Memory B cell (primary cell): ENCODE measurements at places on chromosomes 12 and 14.

GRCh38 chr14:37620856-37621255 lies 25.4 kb downstream of the TTC6 start:
- no peak for DNase-seq

- DNase-seq: no peak
Observed at GRCh38 chr14:101087614-101088394, 184.3 kb upstream of the RTL1 start.

GRCh38 chr12:120132054-120132836 lies 15.7 kb upstream of the RAB35 start:
- DNase-seq: no peak

DNA sequence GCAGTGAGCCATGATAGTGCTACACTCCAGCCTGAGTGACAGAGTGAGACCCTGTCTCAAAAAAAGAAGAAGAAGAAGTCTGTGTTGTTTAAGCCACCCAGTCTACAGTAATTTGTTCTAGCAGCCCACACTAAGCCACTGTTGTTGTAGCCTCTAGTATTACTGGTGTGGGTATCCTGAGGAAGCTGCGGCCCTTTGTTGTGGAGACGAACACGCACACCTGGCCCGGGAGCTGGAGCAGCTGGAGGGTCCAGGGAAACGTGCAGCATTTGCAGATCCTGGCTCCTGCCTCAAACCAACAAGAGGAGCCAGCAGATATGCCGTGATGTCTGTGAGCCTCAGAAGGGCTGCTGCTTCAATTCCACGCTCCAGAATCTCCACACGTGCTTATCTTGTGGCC lies 65.3 kb downstream of the MAP1LC3B2 start:
- no peak for DNase-seq

- DNase-seq: no peak
Observed at GRCh38 chr12:44313188-44313587, 477.3 kb downstream of the TMEM117 start.

- no peak for DNase-seq
Observed at GRCh38 chr14:77151918-77152588, 10.5 kb upstream of the ZDHHC22 start.

GRCh38 chr14:42391146-42391834 lies 784.6 kb downstream of the LRFN5 start:
- no peak for DNase-seq

- DNase-seq: no peak
Observed at GRCh38 chr14:96176811-96177211, 27.8 kb upstream of the BDKRB2 start.

- no peak for DNase-seq
Observed at GRCh38 chr12:96295532-96296160, 101.5 kb downstream of the ELK3 start.

- no peak for DNase-seq
Observed at GRCh38 chr12:63905544-63905943, 61.0 kb downstream of the SRGAP1 start.

DNA sequence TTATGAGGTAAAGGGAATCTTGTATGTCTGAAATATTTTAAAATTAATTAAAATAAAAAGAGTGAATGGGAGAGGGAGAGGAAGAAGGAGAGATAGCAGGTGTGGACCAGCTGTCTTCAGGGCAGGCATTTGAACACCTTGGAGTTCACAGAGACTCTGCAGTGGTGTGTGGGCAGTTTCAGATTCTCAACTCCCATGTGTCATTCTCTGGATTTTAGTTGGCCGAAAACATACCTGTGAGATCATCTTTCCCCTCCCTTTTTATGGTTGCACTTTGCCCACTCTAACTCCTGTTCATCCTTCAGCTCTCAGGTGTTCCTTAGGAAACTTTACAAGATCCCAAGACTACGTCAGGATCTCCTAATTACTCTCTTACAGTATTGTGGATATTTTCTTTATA lies 108.1 kb downstream of the ERC1 start:
- no peak for DNase-seq

DNA sequence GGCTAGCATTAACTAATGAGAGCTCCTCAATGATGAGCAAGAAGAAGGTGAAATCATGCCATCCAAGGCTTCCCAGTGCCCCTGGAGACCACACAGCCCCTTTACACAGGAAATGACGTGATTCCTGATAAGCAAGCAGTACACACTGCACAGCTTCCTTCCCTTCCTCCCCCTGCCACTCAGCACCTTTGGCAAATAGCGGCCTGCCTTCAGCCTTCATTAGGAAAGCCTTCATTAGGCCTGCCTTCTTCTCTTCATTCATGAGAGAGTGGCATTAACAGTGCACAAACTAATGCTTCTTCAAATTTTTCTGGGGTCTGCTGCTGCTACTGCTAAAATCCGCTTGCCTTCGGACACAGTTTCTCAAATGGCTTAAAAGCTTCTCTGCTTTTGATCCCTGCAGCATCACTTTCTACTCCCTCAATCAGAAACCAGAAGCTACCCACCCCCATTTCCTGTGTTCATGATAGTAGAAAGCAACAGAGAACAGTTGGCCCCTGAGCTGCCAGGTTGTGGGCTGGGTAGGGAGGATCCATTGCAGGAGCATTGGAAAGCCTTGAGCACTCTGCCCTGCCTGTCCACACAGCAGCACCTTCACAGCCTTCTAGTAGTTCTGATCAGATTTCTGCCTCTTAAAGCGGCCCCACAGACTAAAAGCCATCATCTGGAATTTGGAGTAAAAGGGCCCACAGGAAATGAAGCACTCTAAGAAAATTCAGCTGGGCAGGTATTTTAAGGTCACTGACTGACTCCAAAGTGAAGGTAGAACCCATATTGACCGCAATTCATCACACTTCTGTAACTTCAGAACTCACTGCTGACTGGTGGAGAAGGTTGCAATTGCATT lies 103.8 kb upstream of the ETV6 start:
- DNase-seq: no peak

DNA sequence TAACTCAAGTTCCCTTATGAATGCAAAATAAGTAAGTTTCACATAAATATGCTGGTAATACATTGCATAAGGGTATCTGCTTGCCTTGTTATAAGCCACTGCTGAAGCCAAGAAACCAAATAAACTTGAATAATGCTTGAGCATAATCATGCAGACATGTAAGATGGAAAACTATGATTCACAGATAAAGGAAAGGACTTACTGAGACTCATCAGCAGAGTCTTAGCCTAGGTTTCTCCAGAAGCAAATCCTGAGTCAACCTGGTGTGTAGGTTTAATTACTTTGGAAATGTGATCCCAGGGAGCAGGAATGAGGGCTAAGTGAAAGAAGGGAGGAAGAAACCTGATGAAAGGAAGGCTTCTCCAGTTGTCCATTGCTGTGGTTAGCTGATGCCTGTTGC lies 107.7 kb upstream of the BTG1 start:
- DNase-seq: no peak

DNA sequence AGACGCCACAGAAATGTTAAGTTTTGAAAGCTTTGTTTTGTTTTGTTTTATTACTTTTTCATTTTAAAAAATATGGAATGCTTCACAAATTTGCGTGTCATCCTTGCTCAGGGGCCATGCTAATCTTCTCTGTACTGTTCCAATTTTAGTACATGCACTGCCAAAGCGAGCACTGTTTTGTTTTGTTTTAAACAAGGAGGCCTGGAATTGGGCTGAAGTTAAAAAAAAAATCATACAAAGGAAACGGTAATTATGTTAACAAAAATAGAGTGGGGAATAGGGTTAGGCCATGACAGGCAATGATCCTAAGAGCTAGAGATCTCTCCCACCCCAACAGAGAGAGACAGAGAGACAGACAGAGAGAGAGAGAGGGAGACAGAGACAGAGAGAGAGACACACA lies 57.0 kb downstream of the ZFP36L1 start:
- no peak for DNase-seq

- no peak for DNase-seq
Observed at GRCh38 chr12:66111605-66112004, 18.9 kb downstream of the LLPH start.

- no peak for DNase-seq
Observed at GRCh38 chr14:100531152-100532121, 55.8 kb downstream of the BEGAIN start.

DNA sequence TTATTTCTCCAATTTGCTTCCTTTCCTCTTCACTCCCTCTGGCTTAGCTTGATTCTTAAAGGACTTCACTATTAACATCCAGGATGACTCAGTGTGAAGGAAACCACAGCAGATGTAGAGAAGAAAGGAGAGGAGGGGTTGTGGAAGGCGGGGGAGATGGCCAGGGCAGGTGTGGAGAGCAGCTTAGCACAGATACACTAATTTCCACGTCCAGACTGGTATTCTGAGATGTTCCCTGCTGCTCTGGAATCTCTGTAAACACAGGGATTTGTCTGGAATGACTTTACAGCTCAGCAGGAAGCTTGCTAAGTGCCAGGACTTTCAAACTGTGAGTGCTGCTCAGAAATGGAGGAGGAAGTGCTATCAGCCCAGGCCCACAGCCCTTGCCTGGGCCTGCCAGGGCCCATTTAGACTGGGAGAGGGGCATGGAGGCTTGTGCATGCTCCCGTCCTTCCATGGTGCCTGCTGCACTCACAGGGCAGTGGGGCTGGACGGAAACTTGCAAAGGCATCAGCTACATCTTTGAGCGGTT lies 202.5 kb upstream of the DDHD1 start:
- no peak for DNase-seq

DNA sequence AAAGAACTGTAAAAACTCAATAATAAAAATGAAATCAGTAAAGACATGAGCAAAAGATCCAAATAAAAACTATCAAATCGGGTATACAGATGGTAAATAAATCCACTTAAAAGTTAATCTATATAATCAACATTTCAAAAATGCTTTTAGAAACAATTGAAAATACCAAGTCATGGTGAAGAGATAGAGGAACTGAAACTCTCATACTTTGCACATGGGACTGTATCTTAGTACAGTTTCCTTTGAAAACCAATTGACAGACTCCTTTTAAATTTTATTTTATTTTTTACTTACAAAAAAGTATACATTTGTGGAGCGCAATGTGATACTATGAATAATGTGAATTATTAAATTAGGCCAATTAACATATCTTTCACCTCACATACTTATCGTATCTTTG lies 98.6 kb upstream of the FAR2 start:
- no peak for DNase-seq

DNA sequence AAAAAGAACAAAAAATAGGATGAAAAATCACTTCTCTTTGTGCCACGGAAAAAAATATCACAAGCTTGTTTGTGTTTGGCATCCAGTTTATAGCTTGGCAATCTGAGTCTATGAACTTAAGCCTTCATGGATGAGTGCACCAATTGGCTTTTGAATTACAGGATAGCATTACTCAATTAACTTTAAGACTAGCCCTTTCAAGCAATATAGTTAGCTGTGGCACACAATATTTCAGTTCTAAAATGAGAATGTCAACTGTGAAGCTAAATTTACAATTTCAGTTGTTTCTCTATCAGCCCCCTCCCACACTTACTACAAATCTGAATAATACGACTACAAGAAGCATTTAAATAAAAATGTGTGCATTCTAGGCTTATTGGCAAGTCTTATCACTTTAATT lies 8.3 kb downstream of the RERG start:
- no peak for DNase-seq

DNA sequence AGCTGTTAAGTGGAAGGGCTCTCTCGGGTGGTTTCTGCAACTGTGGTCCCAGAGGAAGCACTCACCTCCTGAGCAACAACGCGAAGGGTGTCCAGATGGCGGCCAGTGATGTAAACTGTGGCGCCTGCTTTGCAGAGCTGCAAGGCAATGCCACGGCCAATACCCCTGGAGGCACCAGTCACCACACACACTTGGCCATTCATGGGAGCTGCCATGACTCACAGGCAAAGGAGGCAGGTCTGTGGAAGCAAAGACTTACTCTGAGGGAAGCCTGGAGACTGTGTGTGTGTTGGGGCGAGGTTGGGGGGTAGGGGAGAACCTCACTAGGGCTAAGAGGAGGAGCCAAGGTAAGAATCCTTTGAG lies 707 bp downstream of the DHRS1 start:
- no peak for DNase-seq

- DNase-seq: no peak
Observed at GRCh38 chr12:94767956-94768355, 117.6 kb upstream of the TMCC3 start.

DNA sequence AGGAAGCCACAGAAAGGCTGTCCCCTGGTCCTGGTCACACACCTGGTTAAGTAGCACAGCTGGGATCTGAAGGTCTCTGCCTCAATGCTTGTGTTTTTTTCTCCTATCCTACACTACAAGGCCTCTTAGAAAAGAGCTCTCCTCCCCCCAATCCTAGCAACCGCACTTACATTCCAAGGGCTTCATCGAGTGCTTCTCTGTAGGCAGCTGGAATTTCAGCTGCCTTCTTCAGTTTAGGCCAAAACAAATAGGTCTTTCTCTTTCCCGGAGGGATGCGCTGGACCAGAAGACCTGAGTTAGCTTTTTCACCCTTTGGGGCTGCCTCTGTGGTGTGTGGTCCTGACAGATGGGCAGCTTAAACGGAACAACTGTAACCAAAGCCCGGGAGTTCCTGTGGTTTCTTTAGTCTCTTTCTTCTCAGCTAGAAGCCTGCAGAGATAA lies 109.7 kb downstream of the GPATCH2L start:
- DNase-seq: no peak
